ENCODE measurements at places on chromosomes 5 and 9. TPM values are rescaled to one million over a fixed set of nuclear protein-coding genes. Genes with fewer than 3 reads are reported as not detected.

DNA sequence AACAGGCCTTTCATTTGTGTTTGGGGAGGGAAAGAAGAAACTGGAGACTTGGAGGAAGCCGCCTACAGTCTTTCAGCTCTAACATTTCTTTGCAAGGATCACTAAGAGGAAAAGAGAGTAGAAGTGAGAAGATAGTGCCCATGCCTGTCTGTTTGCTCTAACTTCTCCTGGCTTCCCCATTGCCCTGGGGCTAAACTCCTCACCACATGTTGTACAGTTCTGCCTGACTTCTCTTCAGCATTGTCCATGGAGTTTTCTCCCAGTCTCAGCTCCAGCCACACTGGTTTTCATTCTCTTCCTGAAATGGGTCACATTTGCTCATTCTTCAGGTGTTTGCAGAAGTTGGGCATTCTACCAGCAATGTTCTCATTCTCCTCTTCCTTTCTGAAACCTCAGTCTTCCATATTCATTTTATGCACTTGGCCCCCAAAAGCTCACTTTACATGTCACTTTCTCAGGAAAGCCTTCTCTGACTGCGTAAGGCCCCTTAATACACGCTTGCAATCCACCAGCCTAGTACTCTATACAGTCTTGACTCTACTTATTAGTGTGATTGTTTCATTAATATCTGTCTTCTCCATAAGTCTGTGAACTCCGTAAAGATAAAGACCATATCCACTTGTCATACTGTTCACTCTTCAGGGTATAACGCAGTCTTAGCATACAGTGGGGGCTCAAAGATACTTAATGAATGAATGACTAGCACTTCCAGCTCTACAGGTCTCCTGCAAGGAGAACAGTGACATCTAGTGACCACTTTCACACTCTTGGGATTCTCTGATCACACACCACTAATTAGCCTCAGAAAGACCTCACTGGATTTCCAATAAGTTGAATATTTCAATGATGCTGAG lies 40.2 kb upstream of the TRIM32 start:
- DNase-seq = no peak

DNA sequence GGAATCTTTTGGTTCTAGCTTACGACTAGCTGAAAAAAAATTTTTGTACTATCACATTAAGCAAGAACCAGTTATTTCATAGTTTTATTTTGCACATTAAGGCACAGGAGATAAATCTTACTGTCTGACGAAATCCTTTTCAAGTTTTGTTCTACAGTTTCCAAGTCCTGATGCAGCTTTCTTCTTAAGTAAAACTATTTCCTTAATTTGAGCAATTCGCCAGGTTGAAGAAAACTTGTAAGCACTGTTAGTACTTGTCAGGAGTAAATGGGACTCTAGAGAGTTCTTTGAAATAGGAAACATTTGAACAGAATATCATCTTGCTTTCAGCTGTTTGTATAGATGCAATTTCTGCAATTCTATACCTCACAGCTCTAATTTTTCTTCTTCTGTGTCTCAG lies 318.8 kb upstream of the ELAVL2 start:
- no peak for DNase-seq

- DNase-seq = peak; percentile 58
Measured at GRCh38 chr5:15995341-15996052, 184.1 kb downstream of the MARCHF11 start.

Gene BOD1
- 39.3 TPM for total RNA-seq

GRCh38 chr5:160227012-160227411 lies 2.3 kb upstream of the FABP6 start:
- DNase-seq = no peak

Gene SPATA31C1
- total RNA-seq = not detected

Gene EHMT1
- total RNA-seq = 79.8 TPM

GRCh38 chr5:55636177-55636576 lies 75.9 kb downstream of the SLC38A9 start:
- DNase-seq = peak; percentile 89

- DNase-seq = no peak
Measured at GRCh38 chr5:82591021-82591515, 312.9 kb upstream of the RPS23 start.

DNA sequence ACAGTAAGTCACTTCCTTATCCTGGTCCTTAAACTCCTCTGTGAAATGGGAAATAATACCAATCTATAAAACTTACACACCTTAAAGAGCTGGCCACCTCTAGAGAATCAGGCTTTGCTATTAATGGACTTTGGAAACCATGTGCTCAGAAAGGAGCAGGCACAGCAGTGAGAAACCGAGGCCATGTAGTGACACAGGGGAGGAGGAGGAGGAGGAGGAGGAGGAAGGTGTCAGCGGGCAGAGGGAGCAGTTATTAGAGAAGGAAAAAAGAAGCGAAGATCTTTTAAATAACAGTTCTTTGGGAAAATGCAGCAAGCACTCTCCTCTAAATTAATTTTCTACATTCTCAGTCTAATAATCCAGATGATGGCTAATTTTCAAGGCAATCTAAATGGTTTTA lies 38.0 kb downstream of the SUSD1 start:
- no peak for DNase-seq

Gene TAF11L10
- not detected for total RNA-seq

- no peak for DNase-seq
Measured at GRCh38 chr5:154714266-154714986, 40.8 kb upstream of the LARP1 start.

- DNase-seq = no peak
Measured at GRCh38 chr5:39505791-39506190, 81.0 kb upstream of the DAB2 start.

DNA sequence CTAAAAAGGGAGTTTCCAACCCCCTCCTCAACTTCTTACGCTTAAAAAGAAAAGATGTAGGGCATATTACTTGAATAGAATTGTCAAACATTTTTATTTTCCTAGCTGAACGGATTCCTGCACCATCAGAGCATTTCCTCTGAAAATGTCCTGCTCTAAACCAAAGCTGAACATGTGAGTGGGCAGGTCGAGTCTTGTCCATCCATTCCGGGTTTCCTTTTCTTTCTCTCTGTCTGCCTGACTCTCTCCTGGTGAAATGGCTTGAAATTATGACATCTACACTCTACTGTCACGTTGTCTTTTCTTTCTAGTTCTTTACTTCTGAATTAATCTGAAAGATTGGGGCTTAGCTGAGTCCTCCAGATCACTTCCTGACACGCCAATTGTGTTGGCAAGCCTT lies 39.2 kb upstream of the PTPN3 start:
- no peak for DNase-seq

DNA sequence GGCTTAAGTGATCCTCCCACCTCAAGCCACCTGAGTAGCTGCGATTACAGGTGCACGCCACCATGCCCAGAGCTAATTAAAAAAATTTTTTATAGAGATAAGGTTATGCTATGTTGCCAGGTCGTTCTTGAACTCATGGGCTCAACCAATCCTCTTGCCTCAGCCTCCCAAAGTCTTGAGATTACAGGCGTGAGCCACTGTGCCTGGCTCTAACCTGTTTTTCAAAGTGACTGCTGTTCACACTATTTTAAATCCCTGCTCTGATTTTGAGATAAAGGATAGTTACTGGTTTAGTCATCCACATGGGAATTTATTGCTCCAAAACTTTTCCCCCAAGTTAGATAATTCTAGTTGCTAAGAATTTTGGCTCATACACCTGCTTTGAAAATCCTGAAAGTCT lies 48.2 kb upstream of the MTMR12 start:
- DNase-seq = no peak

Gene CTSV
- 0.24 TPM for total RNA-seq

DNA sequence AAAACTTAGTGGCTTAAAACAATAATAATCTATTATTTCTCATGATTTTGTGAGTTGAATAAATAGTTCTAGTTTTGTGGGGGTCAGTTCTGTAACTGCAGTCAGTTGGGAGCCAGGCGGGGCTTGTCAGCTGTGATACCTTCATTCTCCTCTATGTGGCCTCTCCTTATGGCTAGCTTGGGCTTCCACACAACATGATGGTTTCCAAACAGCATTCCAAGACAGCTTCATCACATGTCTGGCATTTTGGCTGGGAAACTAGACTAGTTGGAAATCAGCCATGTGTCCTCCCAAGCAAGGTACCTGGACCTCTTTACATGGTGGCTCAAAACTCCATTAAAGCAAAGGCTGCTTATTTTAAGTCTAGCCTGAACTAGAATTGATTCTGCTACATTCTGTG lies 61.4 kb upstream of the RANBP3L start:
- no peak for DNase-seq

GRCh38 chr9:86795823-86796553 lies 151.3 kb downstream of the GAS1 start:
- no peak for DNase-seq

GRCh38 chr5:14465116-14465515 lies 116.5 kb upstream of the OTULINL start:
- DNase-seq = no peak

DNA sequence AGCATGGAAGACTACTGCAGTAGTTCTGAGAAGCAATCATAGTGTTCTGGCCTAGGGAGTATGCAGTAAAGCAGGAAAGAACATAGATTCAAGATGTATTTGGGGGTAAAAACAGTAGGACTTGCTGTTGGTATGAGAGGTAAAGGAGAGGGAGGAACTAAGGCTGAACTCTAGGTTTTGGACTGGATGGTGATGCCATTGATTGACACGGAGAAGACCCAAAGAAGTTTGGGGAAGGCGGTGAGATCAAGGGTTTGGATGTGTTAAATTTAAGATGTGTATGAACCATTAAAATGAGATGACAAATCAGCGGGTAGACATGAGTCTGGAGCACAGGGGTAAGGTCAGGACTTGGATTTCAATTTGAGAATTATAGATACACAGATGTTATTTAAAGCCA lies 2.0 kb upstream of the CDC37L1 start:
- DNase-seq = no peak

GRCh38 chr5:142117579-142118151 lies 9.1 kb downstream of the NDFIP1 start:
- no peak for DNase-seq

- DNase-seq = no peak
Measured at GRCh38 chr5:177265395-177265794, 38.1 kb downstream of the RAB24 start.

DNA sequence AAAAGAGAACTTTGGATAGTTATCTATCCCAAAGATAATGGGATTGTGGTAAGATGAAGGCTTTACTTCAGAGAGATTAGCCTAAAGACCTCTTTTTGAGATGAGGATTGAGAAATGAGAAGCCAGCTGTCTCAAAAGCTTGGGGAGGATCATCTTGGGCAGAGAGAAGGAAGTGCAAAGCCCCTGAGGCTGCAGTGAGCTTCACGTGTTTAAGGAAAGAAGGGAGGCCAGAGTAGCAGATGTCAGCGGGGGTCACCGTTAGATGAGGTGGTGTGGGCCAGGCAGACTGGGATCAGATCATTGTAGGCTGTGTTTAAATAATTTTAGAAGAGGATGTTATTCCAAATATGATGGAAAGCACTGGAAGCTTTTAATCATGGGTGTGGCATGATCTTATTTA lies 270.1 kb downstream of the ARHGEF28 start:
- DNase-seq = no peak

Gene PAEP
- not detected for total RNA-seq

Gene SPATA31A3
- not detected for total RNA-seq

DNA sequence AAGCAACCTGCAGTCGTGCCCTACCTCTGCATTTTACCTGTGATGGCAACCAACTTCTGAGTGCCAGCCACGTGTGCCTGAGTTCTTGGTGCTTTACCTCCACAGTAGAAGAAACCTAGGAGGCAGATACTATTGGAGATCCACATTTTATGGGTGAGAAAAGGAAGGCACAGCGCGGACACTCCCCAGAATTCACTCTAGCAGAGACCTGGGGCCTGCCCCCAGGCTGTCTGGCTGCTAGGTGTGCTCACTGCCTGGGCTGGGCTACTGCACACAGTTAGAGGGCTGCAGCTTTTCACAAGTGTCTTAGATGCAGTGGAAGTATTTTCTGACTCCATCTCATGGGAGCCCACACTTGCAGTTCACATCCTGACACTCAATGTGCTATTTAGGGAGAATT lies 598.8 kb upstream of the ADAMTS16 start:
- DNase-seq = no peak

Gene KIF20A
- total RNA-seq = 1.6 TPM

DNA sequence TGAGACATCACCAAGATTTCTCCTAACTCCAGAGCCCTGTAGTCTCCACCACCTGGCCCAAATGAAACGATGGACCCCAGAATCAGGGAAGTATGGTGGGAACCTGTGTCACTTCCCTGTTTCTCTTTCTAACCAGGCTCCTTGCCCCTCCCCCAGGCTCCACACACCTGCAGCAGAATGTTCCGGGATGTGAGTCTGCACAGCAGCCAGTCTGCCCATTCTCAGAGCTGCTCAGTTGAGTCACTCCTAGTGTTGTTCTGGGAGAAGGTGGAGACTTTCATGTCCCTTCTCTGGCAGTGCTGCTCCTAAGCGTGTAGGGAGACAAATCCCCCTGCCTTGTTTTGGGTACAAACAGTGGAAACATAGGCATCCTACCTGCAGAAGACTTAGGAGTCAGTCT lies 76.0 kb upstream of the XPA start:
- DNase-seq = no peak

DNA sequence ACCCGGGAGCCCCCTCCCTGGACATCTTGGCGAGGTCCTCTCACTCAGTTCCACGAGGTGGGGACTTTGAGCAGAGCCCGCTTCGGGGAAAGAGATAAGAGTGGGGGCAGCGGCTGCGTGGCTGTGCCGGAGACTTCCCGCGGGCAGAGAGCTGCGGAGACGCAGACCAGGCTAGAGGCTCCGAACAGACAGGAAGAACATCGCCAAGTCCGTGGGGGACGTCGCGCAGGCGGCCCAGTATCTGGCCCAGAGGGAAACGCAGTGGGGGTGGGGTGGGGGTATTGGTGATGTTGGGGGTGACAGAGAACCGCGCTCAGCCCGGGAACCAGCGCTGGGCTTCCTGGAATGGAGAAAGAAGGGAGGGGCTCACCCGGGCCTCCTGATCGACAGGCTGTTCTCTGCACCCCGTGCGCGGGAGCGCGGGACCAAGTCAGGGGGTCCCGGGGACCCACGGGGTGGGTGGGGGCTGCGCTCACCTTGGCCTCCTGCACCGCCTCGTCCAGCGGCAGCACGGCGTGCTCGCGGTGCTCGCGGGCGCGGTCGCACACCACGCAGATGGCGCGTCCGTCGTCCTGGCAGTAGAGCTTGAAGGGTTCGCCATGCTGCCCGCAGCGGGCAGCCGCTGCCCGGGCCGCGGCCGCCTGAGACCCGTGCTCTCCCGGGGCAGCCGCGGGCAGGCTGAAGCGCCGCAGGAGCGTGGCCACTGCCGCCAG lies 727 bp downstream of the TRIM7 start:
- no peak for DNase-seq

Gene TAS2R1
- total RNA-seq = not detected

Gene ANKDD1B
- 3.3 TPM for total RNA-seq

- DNase-seq = no peak
Measured at GRCh38 chr5:79663212-79663611, 26.4 kb upstream of the CMYA5 start.

Gene FYB1
- 24.4 TPM for total RNA-seq

DNA sequence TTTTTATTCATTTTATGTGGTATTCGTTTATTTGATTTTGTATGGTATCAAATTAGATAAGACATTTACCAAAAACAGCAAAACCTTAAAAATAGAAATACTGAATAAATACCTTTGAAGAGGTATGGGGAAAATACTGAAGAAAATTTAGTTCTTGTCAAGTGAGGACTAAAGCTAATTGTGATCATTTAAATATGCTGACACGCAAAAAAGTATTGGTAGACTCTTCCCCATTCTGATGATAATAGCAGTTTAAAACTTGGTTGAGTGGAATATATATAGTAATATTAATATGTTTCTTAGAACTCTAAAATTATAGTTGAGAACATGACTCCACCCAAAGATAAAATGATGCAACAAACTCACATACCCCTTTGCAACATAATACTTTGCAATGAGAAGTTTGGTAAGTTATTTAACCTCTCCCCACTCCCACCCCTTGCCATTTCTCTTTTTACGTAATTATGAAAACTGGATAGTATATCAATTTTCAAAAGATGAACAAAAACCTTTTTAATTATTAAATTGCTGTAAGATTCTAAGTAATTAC lies 30.1 kb upstream of the SNX24 start:
- no peak for DNase-seq

Gene KIAA1191
- total RNA-seq = 74.5 TPM

All from left lung (tissue), 14 donors.